H9 (cell line): ENCODE measurements at places on chromosomes 1 and 21. TPM values are rescaled to one million over a fixed set of nuclear protein-coding genes. Genes with fewer than 3 reads are reported as not detected.

DNA sequence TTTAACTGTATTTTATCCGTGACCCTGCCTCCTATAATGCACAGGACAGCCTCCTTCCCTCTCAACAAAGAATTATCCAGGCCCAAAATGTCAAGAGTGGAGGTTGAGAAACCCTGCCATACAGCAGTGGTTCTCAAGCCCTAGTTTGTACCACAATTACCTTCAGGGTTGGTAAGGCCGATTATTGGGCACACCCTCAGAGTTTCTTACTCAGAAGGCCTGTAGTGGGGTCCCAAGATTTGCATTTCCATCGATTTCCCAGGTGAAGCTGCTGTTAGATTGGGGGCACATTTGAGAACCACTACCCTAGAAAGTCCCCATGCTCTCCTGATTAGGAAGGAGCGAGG is 400 bp upstream of the PGBD2 start:
- peaks cover 8% of the 10 kb centered on the region for H3K4me1 ChIP-seq
- H3K4me3 ChIP-seq: peak overlapping the region; percentile 96
- no peaks in the 10 kb centered on the region for H3K27me3 ChIP-seq
- peaks cover 10% of the 10 kb centered on the region for H3K36me3 ChIP-seq
- DNase-seq: no peak
- peak overlapping the region; percentile 52 for H3K27ac ChIP-seq

GRCh38 chr1:86067626-86068025 is 88.9 kb downstream of the COL24A1 start:
- H3K27me3 ChIP-seq: no peaks in the 10 kb centered on the region
- H3K4me1 ChIP-seq: no peaks in the 10 kb centered on the region; the same call in 1 of the 2 replicates
- no peak overlapping the region for H3K27ac ChIP-seq
- DNase-seq: no peak
- no peaks in the 10 kb centered on the region for H3K36me3 ChIP-seq

- peaks cover 1% of the 10 kb centered on the region for H3K4me1 ChIP-seq
Observed at GRCh38 chr1:111754984-111755330, 744 bp upstream of the DDX20 start.

The SLC25A34 gene
- 0.94 and 1.5 TPM in 2 replicates for total RNA-seq

- DNase-seq: no peak
- H3K27me3 ChIP-seq: no peaks in the 10 kb centered on the region
- H3K4me1 ChIP-seq: no peaks in the 10 kb centered on the region
- H3K4me3 ChIP-seq: no peak overlapping the region
Observed at GRCh38 chr1:212819726-212820125, 27.7 kb downstream of the SPATA45 start.

- no peak overlapping the region for H3K27ac ChIP-seq
- no peak for DNase-seq
- H3K4me1 ChIP-seq: no peaks in the 10 kb centered on the region
- H3K36me3 ChIP-seq: no peaks in the 10 kb centered on the region
Observed at GRCh38 chr1:205053296-205053695, 10.3 kb downstream of the CNTN2 start.

The TEDDM1 gene
- total RNA-seq: not detected in 2 replicates
